Trophoblast cell (in vitro differentiated cells and primary cell): ENCODE measurements at places on chromosomes 4 and X.

GRCh38 chr4:109547394-109547793, 12.7 kb upstream of the MCUB start:
- DNase-seq = no peak

- peak; percentile 29 for DNase-seq
These were observed 133.2 kb downstream of the ARHGAP6 start for GRCh38 chrX:11532291-11533078.

DNA sequence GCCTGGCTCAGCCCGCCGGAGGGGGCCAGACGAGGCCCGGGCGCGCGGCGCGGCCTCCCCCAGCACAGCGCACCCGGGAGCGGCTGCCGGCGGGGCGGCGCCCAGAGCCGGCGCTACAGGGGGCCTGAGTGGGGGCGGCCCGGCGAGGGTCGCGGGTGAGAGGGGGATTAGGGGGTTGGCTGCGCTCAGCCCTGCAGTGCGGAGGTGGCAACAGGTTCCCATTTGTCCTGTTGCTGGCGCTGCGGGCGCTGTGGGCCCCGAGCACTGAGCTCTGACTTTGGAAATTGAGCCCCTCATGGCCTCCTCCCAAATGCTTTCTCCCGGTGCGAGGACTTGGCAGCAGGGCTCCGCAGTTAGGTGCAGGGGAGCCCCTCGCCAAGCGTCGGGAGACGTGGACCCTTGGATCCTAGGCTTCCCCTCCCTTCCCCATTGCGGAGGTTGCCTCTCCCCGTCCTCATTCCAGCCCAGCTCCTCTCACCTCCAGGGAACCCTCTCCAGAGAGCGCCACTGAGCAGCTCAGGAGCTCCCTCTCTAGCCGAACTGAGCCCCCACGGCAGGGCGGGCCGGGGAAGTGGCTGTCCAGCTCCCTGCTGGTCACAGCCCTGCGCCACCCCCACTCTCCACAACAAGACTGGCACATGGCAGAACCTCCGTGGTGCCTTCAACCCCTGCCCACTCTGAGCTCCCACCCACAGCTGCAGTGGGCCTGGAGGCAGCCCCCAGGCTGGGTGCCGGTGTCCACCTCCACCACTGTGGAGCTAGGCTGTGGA, 2.5 kb upstream of the DUSP9 start:
- DNase-seq = no peak

GRCh38 chr4:14926368-14926767, 75.9 kb upstream of the CPEB2 start:
- no peak for DNase-seq

- no peak for DNase-seq
These were observed 196.5 kb upstream of the HS3ST1 start for GRCh38 chr4:11625211-11625610.

- DNase-seq = peak; percentile 19
These were observed 48.8 kb downstream of the MAP7D2 start for GRCh38 chrX:20067709-20068561.

- no peak for DNase-seq
These were observed 28.9 kb downstream of the SPANXD start for GRCh38 chrX:141669689-141670088.

DNA sequence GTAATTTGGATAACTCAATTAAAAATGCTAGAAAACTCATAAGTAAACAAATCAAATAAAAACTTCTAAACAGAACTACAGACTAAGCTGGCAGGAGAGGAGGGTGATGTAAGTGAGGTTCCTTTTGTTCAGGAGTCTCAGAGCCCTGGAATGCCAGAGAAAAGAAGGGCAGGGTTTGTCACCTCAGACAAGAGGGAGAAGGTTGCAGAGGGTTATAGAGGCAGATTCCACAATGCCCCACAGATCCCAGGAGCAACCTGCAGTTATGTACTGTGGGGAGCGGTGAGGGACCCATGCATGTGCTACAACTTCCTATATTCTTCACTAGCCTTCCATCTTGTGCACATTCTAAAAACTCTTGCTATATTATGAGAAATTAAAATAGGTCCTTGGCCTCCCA, 129.7 kb downstream of the CFAP299 start:
- DNase-seq = no peak

GRCh38 chr4:66946761-66947160, 598.5 kb downstream of the CENPC start:
- no peak for DNase-seq

- no peak for DNase-seq
These were observed 4.2 kb upstream of the DUSP9 start for GRCh38 chrX:153642655-153643430.

DNA sequence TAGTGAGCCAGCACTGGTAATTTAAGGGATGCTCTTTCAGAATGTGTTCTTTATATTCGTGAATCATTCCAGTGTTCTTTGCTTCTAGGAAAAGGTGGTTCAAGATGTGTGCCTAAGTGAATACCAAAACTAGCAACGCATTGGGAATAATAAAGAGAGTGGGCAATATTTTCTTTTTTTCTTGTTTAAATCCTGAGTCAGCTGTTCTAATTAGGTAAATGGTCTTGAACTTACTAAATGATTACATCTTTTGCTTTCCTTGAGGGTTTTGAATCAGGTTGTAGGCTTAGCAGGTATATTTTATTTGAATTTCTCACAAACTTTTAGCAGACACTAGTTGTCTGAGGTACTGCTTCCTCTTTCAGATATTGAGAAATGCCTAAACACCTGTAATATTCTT, 29.5 kb downstream of the ENPEP start:
- no peak for DNase-seq

DNA sequence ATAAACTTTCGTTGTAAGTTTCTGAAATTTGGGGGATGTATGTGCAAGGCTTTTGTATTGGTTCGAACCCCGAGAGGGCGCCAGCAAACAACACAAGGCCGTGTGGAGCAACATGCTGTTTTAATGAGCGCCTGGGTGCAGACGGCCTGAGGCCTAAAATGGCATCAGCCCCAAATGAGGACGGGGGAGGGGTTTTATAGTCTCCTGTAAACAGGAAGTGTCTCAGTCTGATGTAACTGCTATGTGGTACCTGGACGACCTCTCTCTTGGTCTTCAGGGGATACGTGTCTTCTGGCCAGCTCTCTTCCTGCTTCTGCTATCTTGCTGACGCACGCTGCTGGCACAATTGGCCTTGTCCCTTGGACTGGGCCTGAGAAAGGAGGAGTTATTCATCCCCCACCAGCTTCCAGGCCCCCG, 1348.0 kb downstream of the ADGRL3 start:
- DNase-seq = no peak

DNA sequence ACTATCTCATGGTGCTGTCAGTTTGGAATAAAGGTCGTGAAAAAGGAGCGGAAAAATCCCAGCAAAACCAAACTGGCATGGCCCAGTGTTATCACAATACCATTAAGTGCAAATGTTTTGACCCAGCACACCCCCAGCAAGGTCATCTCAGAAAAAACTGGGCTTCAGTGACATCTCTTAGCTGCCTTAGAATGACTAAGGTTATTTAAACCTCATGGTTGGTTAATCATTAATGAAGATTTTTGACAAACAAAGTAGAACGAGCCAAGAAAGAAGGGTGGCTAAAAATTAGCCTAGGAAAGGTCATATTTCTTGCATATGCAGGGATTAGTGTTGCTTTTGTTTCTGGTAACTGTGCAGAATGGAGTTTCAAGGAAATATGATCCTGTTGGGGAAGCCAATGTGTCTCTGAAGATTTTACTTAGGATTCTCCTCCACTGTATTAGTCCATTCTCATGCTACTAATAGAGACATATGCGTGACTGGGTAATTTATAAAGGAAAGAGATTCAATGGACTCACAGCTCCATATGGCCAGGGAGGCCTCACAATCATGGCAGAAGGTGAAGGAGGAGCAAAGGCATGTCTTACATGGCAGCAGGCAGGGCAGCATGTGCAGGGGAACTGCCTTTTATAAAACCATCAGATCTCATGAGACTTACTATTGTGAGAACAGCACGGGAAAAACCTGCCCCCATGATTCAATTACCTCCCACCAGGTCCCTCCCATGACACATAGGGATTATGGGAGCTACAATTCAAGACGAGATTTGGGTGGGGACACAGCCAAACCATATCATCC, 83.5 kb downstream of the CHRNA9 start:
- DNase-seq = no peak

DNA sequence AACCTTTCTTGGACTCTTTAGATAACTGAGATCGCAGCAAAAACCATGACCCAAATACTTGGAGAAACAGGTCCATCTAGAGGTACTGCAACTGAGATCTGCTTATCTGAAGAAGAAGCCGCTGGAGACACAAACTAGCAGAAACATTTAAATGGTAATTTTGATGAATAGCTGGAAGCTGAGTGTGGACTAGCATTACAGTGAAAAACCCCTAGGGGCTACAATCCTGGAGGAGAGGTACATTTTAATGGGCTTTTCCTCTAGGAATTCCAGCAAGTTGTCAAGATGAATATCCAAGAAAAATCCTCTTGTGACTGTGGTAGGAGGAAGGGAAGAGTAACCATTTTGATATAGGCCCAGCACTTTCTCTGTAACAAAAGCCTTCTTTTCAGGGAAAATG, 592.5 kb upstream of the GRIA3 start:
- no peak for DNase-seq

- DNase-seq = peak; percentile 89
These were observed 213.4 kb upstream of the S100G start for GRCh38 chrX:16436348-16437188.

GRCh38 chr4:17567271-17567670, 9.7 kb upstream of the LAP3 start:
- DNase-seq = no peak

DNA sequence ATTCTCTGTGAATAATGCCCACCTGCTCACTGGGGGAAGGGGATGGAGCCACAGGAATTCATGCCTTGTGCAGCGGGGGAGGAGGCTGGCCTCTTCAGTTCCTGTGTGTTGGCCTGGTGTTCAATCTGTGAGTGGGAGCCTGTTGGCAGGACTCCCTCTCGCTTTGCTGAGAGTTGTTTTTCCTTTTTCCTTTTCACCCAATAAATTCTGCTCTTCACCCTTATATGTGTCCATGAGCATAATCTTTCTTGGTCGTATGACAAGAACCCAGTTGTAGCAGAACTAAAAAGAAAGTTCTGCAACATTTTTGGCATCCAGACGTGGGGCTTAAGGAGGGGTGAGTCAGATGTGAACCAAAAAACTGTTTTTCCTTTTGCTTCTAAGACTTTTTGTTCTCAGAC, 235.2 kb upstream of the HDX start:
- no peak for DNase-seq
